BJ (cell line): ENCODE measurements at places on chromosomes 16 and 17.

- DNase-seq, result no peak
These were observed 54.3 kb downstream of the N4BP1 start for GRCh38 chr16:48555597-48556242.

- DNase-seq, result no peak
These were observed 14.9 kb downstream of the GPRC5C start for GRCh38 chr17:74446551-74447500.

GRCh38 chr16:85915125-85915845 lies 16.3 kb downstream of the IRF8 start:
- DNase-seq, result no peak

DNA sequence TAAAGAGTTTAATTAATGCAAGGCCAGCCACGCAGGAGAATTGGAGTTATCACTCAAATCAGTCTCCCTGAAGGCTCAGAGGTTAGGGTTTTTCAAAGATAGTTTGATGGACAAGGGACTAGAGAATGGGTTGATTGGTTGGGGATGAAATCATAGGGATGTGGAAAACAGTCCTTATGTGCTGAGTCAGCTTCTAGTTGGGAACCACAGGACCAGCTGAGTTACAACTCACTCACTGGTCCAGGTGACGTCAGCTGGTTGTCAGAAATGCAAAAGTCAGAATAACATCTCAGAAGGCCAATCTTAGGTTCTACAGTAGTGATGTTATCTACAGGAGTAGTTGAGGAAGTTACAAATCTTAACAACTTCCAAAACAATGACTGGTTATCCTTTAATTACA lies 47.6 kb downstream of the CPD start:
- DNase-seq, result no peak

- DNase-seq, result no peak
These were observed 1.1 kb downstream of the CREBBP start for GRCh38 chr16:3879258-3879886.

DNA sequence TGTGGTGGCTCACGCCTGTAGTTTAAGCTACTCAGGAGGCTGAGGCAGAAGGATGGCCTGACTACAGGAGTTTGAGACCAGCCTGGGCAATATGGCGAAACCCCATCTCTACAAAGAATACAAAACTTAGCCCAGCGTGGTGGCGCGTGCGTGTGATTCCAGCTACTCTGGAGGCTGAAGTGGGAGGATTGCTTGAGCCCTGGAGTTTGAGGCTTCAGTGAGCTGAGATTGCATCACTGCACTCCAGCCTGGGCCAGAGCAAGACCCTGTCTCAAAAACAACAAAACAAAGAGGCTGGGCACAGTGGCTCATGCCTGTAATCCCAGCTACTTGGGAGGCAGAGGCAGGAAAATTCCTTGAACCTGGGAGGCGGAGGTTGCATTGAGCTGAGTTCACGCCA lies 7.0 kb upstream of the CSNK1D start:
- no peak for DNase-seq

DNA sequence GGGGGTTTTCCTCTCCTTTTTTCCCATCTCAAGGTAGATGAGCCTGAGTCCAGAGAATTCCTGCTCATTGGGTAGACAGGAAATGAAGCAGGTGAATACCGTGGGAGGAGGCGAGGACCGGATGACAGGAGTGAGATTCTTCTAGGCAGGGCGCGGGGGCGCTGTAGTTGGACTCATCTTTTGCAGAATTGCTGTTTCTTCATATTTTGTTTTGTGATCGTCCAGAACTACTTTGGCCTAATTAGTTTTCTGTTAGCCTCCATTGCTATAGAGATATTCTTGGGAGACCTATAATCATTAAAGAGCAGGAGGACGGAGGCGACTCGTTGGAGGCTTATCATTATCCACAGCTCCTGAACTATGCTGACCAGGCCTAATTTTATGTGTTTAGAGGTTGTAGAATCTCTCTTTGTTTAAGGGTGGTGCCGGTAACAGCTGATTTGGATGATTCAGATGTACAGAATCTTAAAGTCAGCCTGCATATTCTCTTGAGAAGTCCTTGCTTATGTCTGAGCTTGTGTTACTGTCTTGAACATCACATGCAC lies 650 bp downstream of the ATP6V0A1 start:
- no peak for DNase-seq

DNA sequence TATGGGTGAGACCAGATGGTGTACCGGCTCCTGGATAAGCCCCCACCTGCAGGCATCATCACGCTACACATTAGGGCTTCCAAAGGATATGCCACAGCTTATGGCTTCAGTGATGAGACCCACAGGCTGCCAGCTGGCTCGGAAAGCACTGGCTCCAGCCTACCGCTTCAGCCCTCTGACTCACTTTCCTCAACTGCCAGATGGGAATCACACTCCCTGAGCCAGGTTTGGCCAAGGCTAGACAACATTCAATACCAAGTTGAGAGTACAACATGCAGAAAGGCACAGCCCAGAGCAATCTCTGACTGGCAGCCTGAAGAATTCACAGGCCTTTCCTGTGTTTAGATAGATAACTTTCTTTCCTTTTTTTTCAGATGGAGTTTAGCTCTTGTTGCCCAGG lies 10.3 kb downstream of the CENPV start:
- no peak for DNase-seq

DNA sequence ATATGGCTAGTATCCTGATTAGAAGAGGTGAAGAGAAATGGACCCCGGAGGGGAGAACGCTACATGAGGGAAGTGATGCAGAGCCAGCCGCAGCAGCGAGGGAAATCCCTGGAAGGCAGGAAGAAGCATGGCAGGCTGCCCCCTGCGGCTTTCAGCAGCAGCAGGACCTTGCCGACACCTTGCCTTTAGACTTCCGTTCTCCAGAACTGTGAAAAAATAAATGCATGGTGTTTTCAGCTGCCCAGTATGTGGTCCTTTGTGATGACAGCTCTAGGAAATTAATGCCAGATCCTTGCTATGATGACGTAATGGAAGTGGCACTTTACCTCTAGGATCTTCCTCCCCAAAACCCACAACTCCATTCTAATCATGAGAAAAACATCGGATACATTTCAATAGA lies 9.7 kb upstream of the ZFP1 start:
- DNase-seq, result no peak

DNA sequence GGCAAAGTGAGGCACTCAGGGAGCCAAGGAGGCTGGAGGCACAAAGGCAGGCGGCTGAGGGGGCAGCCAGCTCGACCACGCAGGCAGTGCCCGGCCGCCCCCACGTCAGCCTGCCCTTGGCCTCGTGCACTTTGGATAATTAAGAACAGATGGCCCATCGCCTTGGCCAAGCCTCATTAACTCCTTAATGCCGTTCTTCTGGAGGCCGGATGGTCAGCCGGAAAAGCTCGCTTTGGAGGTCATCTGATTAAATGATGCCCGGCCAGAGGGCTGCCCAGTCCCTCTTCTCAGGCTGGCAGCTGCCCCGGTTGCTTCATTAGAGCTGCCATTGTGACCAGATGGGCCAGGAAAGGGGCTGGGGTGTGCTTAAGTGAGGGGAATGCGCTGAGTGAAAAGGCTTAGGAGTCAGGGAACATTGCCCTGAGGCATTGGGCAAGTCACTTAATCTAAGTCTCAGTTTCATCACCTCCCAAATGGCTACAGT lies 364.0 kb downstream of the NPIPA8 start:
- no peak for DNase-seq

GRCh38 chr17:4903051-4903818 lies at the start of gene CHRNE:
CHRNE (minus strand) TSS chr17:4903098; CDS start chr17:4903063, 35 bp downstream.
- DNase-seq, result no peak

GRCh38 chr16:29990883-29991570 lies 4.4 kb downstream of the HIRIP3 start:
- no peak for DNase-seq

DNA sequence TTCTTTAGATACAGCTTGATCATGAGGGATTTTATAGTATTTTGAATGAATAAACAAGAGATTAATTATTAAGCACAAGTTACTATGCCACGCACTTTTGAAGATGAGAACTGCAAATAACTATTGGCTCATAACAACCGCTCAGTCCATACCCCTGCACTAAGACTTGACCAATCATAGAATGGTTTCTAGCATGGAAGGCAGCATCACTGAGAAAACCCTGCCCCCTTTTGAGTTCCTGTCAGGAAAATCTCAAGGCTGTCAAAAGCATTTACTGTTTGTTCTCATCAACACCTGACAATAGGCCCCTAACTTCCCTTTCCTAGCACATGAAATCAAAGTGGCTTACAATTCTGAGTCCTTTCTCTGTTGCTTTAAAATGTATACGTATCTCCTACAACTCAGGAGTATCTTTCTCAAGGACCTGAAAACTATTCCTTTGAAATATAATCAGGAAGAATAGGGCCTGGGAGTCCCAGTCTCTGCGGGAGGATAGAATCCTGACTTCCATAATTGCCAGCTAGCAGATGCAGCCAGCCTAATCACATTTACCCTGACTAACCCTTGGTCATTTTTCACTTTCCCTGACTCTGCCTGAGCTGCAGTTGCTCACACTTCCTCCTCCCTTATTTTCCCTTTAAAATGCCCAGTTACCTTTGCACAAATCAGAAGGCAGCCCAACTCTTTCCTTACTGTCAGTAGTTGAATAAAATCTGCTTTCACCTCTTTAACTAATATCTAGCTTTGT lies 9.1 kb upstream of the MMD start:
- no peak for DNase-seq

GRCh38 chr17:60102632-60103096 lies 23.9 kb upstream of the HEATR6 start:
- no peak for DNase-seq

GRCh38 chr17:63984651-63985386 lies 12.1 kb upstream of the SCN4A start:
- DNase-seq, result peak; percentile 54

- DNase-seq, result no peak
These were observed 53.1 kb upstream of the USP7 start for GRCh38 chr16:9016824-9017223.

DNA sequence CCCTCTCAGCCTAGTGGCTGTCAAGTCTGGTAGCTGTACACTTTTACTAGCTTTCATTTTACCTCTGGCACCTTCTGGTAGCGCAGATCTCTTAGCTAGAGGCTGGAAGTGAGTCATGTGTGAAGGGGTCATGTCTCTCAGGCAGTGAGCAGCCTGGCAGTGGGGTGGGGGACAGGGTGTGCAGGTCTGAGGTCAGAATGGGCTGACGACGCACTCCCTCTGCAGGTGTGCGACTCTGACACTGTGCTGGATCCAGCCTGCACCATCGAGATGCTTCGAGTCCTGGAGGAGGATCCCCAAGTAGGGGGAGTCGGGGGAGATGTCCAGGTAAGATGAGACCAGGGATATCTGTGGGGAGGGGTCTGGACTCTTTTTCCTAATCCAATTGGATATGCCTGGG lies 7.8 kb downstream of the HAS3 start:
- no peak for DNase-seq

DNA sequence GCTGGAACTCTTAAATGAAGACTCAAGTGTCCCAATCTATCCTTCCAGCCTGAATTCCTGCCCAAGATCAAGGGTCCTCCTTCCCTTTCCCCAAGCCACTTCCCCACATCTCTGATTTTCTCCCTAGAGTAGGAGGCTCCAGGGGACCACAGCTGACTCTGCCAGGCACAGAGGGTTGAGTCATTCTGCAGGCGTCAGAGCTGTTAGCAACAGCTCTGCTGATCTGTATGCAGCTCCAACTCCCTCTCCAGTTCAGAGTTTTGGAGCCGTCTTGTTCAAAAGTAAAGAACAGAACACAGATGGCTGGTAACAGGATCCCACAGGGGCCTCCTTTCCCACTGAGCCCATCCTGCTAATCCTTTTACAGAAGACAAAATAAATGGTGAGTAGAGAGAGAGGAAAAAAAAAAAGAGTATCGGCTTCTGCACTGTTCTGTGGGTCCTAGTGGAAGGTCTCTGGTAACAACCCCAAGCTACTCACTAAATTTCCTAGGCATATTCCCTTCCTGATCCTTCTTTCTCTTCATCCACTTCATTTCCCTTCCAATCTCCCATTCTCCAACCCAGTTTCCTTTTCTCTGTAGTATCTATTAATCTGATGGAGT lies 13.4 kb upstream of the TAOK1 start:
- peak; percentile 36 for DNase-seq

DNA sequence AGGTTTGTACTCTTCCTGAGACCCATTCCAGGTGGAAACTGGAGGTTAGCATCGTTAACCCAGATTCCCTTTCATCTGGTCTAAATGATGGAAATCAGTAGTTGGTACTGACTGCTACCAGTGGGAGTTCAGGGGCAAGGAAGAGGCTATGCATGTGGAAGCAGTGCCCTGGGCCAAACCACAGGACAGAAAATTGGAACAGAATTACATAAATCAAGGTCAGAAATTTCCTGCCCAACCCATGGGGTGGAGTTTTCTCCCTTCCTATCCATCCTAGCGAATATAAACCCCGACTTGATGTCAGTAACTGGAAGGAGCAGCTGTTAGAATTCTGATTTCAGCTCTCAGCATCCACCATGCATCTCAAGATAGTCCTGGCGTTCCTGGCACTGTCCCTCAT lies at the start of gene AOC2:
Gene AOC2 (plus strand): TSS at position 310 of the 400 bp plus-strand sequence. CDS start 47 bp downstream, at position 357.
- no peak for DNase-seq

DNA sequence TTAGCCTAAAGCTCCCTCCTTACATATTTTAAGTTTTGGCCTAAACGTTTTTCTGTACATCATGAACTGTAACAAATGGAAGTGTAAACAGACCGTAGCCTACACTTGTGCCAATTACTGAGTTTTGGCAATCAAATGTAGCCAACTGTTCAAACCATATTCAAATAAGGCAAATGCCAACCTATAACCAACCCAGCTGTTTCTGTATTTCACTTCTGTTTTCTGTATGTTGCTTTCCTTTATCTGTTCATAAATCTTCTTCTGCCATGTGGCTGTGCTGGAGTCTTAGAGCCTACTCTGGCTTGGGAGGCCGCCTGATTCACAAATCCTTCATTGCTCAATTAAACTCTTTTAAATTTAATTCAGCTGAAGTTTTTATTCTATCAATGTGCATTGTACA lies 6.9 kb upstream of the C16orf78 start:
- DNase-seq, result no peak

GRCh38 chr16:12685806-12686205 lies 117.9 kb downstream of the CPPED1 start:
- no peak for DNase-seq
